ENCODE measurements at places on chromosomes 7 and 10.

DNA sequence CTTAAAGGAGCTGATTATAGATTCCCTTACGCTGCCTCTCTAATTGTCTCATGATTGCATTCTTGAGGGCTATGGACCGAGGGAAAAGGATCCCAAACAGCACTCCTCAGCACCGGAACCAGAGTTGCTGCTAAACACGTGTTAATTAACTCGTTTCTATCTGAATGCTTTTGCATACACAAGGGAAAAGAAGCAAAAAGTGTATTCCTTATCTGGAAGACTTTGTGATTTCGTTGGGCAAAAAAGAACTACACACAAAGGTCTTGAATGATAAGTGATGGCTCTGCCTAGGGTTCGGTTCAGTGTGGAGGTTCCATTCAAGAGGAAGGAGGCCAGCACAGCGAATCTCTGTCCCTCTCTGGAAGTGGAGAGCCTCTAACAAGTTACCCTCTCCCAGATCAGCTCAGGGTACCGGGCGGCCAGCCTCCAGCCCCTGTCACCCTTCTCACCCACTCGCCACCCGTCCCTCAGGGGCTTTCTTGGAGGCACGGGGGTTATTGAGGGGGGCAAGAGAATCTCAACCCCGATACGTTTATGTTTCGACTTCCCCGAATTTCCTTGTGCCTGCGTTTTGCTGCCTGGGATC is 515 bp upstream of the SLC4A2 start:
- DNase-seq, result no peak

- DNase-seq, result no peak
These were observed 3.5 kb upstream of the AKR1D1 start for GRCh38 chr7:138072726-138073125.

GRCh38 chr7:130279906-130280305 is 13.1 kb upstream of the CPA4 start:
- no peak for DNase-seq

DNA sequence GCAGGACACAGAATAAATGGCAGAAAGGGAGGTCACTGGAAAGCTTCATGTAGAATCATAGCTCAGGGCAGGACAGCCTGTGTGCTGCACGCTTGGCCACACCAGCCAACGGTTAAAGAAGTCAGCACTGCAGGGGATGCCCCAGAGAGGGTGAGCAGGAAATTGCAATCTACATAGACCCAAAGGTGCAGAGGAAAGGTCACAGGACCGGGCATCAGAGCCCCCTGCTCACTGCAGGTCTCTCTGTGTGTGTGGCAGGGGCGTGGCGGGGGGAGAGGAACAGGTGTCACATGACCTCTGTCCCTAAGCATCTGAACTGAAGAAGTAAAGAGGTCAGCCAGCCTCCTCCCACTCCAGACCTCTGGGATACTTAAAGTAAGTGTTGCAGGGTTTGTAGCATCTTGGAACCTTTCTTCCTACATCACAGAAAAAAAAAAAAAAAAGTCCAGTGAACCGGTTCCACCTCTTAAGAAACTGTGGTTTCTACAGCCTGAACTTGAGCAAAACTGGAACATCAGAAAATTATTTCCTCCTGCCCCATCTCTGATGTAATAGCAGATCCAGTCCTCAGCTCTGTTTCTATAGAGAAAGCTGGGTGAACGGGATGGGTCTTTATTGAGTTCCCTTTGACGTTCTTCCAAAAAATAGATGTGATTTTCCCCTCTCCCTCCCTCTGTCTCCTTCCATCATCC is 64.3 kb downstream of the RGS10 start:
- no peak for DNase-seq

DNA sequence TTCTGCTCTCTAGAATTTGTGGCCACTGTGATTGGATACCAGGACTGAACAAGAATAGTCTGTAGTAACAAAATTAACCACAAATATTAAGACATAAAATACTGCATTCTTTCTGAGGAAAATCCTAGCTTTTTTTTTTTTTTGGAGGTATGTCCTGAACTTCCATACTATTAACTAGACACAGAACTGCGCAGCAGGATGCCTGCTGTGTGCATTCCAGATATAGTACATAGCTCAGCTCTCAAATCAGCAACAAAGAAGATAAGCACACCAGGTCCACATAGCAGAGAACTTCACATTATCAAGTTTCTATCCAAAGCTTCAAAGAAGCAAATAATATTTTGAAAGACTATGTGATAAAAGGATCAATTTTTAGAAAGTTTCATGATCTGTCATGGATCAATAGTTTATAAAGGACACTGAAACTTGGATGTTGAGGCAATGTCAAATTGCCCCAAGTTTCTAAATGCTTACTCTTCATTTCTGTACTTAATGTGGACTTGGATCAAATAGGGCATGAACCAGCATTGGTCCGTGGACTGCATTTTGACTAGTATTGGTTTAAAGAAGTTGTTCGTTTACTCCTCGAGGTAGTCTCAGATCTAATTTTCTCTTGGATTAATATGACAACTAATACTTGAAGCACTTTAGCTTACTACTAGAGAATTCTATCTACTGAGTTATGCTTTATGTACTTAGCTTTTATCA is 15.4 kb downstream of the NAMPT start:
- no peak for DNase-seq

DNA sequence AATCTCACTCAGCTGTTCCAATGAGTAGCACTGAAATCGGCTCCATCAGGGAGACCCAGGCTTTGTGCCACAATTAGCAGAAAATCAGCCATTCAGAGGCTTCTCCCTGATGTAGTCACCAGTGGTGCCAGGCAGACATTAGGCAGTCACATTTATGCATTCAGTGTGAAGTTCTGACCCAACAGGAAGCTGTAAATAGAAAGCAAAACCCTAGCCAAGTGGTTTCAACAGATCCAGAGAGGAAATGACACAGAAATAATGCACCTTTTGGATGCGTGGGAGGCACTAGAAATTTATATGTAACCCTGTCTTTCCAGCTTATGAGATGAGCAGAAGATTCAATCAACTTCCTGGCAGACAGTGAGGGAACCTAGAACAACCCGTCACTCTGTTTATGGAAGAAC is 186.4 kb downstream of the PDE1C start:
- DNase-seq, result peak; percentile 79

DNA sequence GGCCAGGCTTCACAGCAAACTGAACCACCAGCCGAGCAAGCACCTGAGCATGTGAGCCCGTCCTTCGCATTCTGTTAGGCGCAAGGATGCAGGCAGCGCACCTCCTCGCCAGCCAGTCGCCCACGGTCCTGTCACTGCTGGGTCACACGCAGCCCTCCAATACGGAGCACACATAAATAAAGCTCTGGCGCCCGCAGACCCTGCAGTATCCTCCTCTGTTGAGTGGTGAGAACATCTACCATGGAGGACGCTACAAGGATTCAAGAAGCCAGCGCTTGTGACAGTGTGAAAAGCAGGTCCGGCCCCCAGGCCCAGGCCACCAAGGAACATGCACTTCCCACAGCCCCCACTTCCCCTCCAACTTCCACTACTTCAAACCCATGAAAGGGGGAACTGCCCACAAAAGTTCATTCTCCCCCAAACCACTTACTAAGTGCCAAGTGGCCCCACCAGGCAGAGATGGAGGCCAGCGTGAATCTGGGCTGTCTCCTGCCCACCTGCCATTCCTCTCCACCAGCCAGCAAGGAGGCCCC is 34.8 kb downstream of the VOPP1 start:
- no peak for DNase-seq

DNA sequence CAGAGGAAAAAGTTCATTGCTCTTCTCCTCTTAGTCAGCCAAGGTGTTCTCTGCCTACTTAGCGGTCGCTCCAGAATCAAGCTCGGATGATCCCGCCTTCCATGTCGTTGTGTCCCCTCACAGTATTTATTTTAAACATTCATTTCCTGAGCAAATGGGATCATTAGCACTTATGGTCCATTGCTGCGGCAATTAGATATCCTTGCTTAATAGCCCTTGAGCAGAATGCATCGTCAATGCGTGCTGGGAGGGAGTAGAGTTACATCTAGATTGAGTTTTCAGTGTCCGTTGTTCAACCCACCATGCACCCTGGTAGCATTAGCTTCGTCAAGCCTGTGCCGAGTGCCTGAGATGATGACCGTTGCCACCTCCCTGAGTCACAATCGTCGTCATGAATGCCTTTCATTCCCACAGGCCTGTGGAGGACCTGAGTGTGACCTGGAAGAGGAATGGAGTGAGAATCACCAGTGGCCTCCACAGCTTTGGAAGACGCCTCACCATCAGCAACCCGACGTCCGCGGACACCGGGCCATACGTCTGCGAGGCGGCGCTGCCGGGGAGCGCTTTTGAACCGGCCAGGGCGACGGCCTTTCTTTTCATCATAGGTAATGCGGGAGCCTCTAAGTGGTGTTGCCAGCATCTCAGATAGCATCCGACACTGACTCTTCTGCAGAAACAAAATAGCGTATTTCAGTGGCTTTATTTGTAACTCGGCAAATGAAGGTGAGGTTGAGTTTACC is 650.4 kb downstream of the SDK1 start:
- DNase-seq, result no peak

GRCh38 chr7:136063326-136063666 is 86.1 kb upstream of the MTPN start:
- no peak for DNase-seq

GRCh38 chr10:46787321-46787615 is 124.0 kb upstream of the PTPN20 start:
- DNase-seq, result peak; percentile 20

- no peak for DNase-seq
These were observed 455.8 kb downstream of the TFEC start for GRCh38 chr7:115574681-115575291.

GRCh38 chr10:66996996-66997395 is 71.2 kb downstream of the LRRTM3 start:
- no peak for DNase-seq

- DNase-seq, result no peak
These were observed 38.3 kb downstream of the LIPJ start for GRCh38 chr10:88624840-88625239.

DNA sequence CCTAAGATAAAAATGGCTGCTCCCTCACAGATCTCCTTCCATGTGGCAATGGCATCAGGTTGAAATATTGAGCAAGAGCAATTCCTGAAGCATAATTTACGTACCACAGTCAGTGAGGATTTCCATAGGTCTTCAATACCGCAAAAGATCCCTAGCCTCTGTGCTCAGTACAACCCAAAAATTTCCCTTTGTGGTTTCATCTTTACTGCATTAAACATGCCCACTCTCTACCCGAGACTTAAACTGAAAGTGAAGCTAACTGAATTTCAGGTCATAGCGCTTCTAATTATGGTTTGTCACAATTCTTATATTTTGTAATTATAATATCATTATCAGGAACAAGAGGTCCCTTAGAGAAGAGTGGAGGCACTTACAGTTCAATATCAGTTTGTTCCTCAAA is 1071.1 kb downstream of the XPNPEP1 start:
- no peak for DNase-seq

DNA sequence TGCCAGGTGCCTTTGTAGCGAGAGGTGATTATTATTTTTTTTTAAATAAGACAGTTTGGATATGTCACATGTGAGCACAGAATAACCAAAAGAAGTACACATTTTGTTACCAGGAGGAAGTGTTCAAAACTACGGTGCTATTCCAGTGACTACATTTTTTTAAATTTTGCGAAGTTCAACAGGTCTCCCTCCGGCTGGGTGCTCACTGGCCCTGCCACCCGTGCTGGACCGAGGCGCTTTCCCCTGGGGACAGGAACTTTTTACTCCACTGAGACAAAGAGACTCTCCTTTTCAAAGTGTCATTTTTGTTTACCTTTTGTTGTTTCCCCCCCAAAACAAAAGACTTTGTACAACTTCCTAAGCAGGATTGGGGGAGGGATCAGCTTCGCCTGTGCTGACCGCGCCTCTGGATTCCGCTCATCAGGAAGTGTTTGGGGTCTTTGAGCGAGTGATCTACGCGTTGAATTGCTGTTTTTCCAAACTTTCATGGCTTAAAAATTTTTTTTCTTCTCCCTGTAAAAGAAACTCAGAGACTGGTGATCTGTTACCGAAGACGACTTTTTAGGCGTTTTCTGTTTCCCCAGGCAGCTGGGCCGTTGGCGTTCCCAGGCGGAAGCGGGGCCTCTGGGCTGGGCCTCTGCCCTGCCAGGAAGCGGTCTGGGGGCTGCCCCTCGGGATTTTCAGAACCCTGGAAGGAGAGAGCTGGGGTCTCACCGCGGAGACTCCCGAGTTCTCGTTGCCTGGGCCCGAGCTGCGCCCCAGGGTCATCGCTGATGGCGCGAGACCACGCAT is 7.2 kb downstream of the EN2 start:
- no peak for DNase-seq

DNA sequence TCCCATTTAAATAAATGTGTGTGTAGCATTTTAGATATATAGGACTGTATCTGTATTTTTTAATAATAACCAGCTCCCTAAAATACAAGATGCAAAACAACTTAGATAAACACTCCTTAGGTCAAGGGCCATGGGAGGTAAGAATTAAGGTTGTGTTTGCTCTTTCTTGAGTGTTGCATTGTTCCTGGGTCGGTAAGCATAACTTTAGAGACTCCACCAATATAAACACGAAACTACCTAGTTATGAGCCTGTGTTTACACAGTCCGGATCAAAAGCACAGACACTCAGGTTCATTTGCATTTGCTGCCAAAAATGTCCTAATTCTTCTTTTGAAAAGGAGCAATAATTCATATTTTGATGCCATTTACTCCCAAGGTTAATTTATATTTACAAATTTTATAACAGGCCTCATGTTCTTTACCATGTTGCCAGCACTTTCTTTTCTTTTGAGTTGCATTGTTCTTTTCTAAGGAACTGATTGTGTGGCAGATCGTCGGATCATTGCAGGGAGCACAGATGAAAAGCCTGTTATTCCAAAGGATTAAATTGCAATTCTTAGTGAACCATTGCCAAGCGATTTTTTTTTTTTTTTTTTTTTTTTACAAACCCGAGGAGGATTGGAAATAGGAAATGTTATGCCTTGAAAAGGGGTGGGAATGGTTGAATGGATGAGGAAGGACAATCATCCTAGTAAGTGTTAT is 45.8 kb upstream of the GLCCI1 start:
- DNase-seq, result no peak

- no peak for DNase-seq
These were observed 189.1 kb upstream of the PRSS1 start for GRCh38 chr7:142560166-142560565.

- no peak for DNase-seq
These were observed 432.0 kb downstream of the PCDH15 start for GRCh38 chr10:54368984-54369383.

DNA sequence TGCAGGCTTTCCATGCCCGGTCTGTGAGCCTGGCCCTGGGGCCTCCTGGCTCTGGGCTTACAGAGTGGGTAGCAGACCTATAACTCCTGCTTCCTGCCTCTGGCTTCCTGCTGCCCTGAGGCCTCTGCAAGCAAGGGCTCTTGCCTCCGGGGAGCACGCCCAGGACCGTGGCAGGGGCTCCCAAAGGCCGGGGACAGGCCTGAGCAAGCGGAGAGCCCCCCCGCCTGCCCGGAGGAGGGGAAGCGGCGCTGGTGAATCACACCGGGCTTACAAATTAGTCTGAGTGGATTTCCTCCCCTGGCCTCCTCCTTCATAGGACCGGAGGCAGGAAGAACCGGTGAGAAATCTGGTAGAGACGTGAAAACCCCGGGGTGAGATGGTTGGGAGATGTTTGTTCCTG is 1.5 kb upstream of the MYL10 start:
- peak; percentile 75 for DNase-seq

DNA sequence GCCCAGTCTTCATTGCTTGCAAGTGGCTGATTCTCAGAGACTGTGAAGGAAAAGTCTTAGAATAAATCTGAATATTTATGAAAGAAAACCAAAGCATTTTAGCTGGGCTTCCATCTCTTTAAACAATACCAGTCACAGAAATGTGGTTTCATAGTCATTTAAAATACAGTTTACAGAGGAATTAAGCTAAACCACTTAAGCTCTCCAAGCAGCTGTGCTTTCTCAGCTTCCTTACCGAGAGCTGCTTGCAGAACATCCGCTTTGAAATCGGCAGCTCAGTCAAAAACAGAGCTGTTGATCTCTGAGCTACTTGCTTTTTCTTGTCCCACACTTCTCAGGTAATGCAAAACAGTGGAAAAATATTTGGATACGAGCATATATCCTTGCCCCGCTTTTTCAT is 134.5 kb downstream of the DYNC1I1 start:
- no peak for DNase-seq

Data from NCI-H226 (cell line).